ENCODE measurements at places on chromosomes 13 and 19.
A peak's percentile ranks its signal among the peaks of the same experiment; 100 is the strongest.

- no peak for DNase-seq
Measured at GRCh38 chr19:31254180-31254551, 95.1 kb downstream of the TSHZ3 start.

DNA sequence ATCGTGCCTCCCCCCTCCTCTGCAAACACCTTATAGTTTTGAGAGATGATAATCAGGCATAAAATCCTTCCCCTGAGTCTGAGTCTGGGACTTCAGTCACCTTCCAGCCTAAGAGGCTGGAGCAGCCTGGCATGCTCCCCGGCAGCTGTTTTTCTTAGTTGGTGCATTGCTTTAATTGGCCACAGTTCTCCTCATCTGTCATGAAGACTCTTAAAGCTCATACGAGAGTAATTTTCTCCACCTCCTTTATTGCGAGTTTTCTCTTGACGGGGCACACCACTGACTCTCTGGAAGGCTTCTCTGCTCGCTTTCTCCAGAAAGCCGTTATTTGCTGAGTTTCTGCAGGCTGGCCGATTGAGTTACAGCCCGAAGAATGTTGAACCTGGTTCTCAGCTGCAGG lies 310.5 kb downstream of the ATP8A2 start:
- no peak for DNase-seq

GRCh38 chr13:74306496-74306895 lies 172.3 kb upstream of the KLF12 start:
- DNase-seq, result peak; percentile 61

GRCh38 chr19:40035996-40036395 lies 20.0 kb downstream of the ZNF780B start:
- no peak for DNase-seq

DNA sequence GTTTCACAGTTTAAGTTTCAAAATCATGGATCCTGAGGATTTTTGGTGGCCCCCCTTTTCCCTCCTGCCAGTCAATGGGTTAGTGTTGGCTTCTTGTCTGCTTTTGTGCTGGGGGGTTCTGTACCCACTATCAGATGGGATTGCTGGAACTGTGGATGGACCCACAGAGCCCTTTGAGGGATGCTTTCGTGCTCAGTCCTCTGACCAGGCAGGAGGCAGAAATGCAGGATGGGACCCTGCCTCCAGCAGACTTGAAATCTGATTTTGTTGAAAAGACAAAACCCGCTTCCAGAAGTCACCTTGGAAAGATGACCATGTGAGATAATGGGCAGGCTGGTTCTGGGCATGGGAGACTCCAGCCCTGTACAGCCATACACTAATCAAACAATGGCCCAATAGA lies 408.9 kb downstream of the ZNF536 start:
- no peak for DNase-seq

GRCh38 chr19:3769494-3769893 lies 2.5 kb downstream of the RAX2 start:
- no peak for DNase-seq

- DNase-seq, result no peak
Measured at GRCh38 chr13:44196196-44196751, 177.3 kb upstream of the SERP2 start.

GRCh38 chr19:14804765-14805164 lies 26.4 kb upstream of the ADGRE2 start:
- no peak for DNase-seq
